CD4-positive, alpha-beta T cell treated with Interleukin-15 for 4 hours (primary cell): ENCODE measurements at places on chromosomes 4 and X.

- DNase-seq: peak; percentile 74
Observed at GRCh38 chr4:185005219-185005819, 13.0 kb upstream of the HELT start.

- no peak for DNase-seq
Observed at GRCh38 chrX:41895826-41896225, 27.5 kb downstream of the CASK start.

GRCh38 chr4:133618963-133619362, 469.9 kb downstream of the PCDH10 start:
- DNase-seq: no peak

GRCh38 chrX:12170755-12171154, 32.5 kb downstream of the FRMPD4 start:
- no peak for DNase-seq

GRCh38 chrX:38861489-38861888, 60.2 kb downstream of the MID1IP1 start:
- DNase-seq: no peak

- DNase-seq: no peak
Observed at GRCh38 chr4:175560604-175561003, 251.5 kb downstream of the GPM6A start.
